ENCODE measurements at places on chromosomes 5 and 9.

- no peak for DNase-seq
These were observed 45.3 kb upstream of the NSMF start for GRCh38 chr9:137504432-137504777.

DNA sequence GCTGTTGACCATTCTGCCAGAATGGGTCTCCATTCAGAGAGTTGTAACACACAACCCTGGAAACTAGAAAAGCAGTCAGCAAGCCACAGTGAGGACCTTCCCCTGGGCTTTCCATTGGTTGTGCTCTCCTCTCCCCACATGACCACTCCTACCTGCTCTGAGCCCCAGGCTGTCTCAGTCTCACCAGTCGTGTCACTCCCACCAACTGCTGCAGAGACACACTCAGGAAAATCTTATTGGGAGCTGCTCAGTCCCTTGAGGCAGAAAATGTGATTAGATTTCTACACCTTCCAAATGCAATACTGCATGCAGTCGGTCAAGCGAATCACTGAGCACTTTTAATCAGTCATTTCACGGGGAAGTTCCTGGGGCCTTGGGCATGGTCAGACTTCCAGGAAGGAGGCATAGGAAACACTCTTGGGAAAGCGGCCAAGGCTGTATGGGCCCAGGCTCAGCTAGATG is 284.2 kb upstream of the NMUR2 start:
- no peak for DNase-seq

DNA sequence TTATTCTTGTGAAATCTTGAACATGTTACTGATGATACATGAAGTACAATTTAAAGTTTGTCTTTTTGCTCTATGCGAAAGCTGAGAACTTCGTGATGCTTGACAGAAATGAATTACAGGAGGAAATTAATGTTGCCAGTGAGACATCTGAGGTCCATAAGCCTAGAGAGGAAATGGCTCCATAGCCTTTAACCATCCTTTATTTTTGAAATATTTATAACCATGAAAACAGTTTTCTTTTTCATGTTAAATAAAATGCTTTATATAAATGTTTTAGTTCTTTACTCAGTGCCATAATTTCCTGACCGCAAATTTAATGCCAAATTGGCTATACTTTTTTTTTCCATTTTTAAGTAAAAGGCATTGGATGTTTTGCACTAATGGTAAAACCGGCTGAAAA is 29.1 kb downstream of the F2RL2 start:
- DNase-seq: no peak

DNA sequence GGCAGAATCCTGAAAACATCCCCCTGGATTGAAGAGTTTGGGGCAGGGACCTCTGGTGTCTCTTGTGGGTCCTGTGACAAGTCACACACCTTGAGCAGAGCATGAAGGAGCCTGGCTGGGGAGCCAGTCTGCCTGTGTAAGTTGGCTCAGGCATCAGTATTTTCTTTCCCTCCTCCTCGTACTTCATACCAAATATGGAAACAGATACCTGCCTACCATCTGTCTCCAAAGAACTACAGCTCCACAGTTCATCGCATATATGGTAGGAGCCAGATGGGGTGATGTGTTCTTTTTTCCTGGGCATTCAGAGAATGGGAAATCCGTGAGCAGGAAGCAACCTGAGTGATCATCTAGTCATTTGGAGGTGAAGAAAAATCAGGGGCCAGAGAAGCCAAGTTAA is 177.3 kb upstream of the RAD23B start:
- no peak for DNase-seq

DNA sequence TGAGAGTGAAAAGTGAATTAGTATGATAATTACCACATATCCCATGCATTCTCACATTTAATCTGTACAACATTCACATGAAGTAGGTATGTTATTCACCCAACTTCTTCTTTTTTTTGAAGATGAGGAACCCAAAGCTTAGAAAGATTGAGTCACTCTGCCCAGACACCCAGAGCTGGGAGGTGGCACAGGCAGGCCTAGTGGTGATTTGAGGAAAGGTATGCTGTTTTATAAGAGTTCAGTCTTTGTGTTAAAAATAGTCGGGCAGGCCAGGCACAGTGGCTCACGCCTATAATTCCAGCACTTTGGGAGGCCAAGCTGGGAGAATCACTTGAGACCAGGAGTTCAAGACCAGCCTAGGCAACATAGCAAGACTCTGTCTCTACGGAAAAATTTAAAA is 285.3 kb downstream of the NR3C1 start:
- DNase-seq: no peak

GRCh38 chr5:126965061-126965475 is 65.3 kb downstream of the MARCHF3 start:
- DNase-seq: no peak

DNA sequence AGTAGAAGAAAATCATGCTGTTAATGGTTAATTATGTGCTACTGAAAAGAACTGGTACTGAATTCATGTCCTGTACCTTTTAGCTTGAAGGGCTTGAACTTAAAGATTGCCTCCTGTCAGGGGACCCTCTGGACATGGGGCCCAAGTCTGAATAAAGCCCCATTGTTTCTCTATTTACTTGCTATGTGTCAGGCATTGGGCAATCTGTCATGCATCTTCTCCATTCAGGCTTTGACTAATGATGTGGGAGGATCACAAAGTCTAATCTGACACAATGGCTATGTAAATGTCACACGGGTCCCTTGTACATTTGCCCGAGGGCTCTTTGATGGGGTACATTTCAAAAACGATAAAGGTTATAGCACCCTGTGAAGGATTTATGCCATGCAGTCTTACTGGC is 64.0 kb upstream of the TUSC1 start:
- peak; percentile 30 for DNase-seq

DNA sequence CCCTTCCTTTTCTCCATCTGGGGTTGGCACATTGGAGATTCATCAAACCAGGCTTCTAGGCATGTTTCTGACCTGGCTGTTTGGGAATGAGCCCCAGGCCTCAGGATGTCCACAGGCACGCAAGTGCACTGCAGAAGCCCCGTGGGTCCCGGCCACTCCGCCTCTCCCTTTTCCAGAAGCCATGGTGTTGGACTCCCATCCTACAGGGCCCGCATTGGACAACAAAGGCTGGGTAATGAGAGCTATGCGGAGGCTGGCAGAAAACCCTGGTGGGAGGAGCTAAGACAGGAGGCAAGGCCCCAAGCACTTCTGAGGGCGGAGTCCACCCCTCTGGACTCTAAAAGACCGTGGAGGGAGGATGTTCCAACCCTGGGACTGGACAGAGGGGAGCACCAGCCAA is 160.6 kb downstream of the OLFM1 start:
- no peak for DNase-seq

- DNase-seq: no peak
These were observed 29.1 kb upstream of the IRX2 start for GRCh38 chr5:2780421-2781171.

DNA sequence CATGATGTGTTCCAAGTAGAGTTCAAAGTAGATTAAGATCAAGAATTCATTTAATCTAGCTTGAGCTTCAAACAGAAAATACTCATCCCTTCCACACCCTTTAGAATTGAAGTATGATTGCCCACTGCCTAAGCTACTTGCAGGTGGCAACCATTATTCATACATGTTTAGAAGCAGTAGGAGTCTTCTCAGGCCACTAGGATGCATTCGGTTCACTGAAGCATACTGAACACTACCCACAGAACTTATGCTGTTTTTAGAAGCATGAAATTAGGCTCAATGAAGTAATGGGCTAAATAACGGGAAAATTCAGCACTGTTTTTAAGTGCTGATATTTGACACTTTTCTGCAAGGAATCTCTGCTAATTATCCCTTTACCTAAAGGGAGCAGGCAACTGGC is 263.4 kb downstream of the DEPDC1B start:
- DNase-seq: no peak

GRCh38 chr5:156241266-156241665 is 85.7 kb upstream of the SGCD start:
- no peak for DNase-seq

GRCh38 chr9:103574056-103574455 is 520.1 kb upstream of the SMC2 start:
- no peak for DNase-seq

DNA sequence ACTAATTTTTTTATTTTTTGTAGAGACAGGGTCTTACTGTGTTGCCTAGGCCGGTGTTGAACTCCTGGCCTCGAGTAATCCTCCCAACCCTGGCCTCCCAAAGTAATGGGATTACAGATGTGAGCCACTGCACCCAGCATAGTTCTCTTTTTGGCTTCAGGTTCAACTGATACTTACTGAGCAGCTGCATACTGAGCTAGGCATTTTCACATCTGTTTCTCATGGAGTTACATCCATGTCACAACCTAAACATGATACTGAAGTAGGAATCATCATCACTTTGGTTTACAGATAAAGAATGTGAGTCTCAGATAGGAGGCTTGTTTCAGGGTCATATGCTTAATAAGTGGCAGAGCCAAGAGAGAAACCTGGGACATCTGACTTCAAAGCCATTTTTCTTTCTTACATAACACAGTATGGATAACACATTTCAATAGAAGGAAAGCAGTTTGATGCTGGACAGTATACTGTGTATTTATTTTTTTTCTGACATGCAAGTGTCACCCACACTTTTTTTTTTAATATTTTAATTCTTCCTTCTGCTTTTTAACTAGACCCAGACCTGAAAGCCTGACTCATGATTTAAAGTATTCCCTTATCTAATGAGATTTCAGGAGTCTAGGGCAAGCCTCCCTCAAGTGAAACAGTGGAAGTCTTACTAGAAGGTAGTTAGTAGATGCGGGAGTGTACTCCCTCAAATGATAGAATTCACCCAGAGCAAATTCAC is 90.8 kb downstream of the HACD4 start:
- no peak for DNase-seq

GRCh38 chr9:94677929-94678328 is 38.6 kb upstream of the FBP1 start:
- DNase-seq: no peak

DNA sequence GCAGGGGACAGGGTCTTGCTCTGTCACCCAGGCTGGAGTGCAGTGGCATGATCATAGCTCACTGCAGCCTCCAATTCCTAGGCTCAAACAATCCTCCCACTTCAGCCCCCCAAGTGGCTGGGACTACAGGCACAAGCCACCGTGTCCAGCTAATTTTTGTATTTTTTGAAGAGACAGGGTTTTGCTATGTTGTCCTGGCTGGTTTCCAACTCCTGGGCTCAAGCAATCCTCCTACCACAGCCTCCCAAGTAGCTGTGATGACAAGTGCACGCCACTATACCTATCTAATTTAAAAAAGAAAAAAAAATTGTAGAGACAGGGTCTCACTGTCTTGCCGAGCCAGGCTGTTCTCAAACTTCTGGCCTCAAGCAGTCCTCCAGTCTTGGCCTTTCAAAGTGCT is 31.6 kb upstream of the LECT2 start:
- no peak for DNase-seq

- DNase-seq: no peak
These were observed 23.5 kb downstream of the FAM163B start for GRCh38 chr9:133585481-133586351.

DNA sequence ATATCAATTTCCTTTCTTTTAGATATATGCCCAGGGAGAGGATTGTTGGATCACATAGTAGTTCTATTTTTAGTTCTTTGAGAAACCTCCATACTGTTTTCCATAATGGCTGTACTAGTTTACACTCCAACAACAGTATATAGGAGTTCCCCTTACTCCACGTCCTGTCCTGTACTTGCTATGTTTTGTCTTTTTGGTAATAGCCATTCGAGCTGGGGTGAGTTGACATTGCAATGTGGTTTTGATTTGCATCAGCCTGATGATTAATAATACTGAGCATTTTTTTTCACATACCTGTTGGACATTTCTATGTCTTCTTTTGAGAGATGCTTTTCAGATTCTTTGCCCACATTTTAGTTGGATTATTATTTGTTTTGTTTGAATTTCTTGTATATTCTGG is 445.9 kb downstream of the NTRK2 start:
- DNase-seq: no peak

- DNase-seq: no peak
These were observed 99.3 kb downstream of the CCDC192 start for GRCh38 chr5:127802477-127802865.

DNA sequence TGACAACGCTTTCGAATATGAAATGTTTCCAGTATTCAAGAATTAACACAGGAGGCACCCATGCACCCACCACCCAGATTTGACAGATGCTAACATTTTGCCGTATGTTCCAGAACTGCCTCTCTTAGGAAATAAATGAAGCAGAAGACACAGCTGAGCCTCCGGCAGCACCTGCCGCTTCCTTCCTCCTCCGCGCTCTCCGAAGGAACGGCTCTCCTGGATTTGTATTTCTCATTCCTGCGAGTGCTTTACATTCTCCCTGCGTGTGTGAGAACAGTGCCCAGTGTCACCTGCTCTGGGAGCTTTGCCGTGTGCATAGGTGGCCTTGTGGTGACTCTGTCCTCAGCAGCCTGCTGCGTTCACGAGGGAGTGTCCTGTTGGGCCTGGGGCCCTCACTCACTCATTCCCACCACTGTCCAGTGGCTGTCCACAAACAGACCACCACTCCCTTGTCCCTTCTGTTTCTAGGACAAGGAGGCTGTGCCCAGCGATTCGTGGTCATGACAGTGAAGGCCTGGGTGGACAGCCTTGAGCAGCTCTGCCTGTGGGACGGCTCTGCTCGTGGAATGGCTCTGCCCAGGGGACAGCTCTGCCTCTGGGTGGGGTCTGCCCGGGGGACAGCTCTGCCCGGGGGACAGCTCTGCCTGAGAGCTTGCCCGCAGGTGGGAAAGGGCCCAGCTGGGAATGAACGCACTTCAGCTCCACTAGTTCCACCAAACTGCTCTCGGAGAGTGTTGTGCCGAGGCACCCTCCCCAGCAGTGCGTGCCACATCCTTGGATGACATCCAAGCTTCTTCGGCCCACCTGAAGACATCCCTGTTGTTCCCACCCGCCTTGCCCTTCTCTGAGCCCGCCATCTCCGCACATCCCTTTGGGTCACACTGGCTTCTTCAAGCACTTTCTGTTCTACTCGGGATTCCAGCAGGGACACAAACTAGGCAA is 170.5 kb upstream of the PPP1R26 start:
- no peak for DNase-seq

GRCh38 chr9:37936965-37937364 is 33.0 kb upstream of the SLC25A51 start:
- DNase-seq: no peak

DNA sequence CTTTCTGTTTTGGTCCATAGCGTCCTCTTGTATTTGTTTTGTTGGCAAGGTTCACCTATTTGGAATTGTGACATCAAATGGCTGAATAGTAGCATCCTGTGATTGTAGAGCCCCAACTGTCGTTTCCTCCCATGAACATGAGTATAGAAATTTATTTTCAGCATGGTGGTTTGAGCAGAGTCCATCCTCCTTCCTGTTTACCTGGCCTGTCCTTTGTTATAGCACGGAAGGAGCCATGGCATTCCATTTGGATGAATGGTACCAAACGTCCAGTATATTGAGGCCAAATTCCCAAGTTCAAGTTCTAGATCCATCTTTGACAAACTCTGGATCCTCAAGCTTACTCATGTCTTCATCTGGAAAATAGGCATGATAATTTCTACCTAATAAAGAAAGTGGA is 16.8 kb downstream of the RASGRF2 start:
- DNase-seq: no peak

GRCh38 chr5:133685402-133686018 is 73.2 kb upstream of the FSTL4 start:
- DNase-seq: no peak

GRCh38 chr5:148306446-148306845 is 5.8 kb upstream of the SPINK7 start:
- no peak for DNase-seq

GRCh38 chr5:128224336-128224735 is 140.8 kb downstream of the SLC12A2 start:
- no peak for DNase-seq
